DMS53 (cell line): ENCODE measurements at places on chromosomes 5 and 9.

DNA sequence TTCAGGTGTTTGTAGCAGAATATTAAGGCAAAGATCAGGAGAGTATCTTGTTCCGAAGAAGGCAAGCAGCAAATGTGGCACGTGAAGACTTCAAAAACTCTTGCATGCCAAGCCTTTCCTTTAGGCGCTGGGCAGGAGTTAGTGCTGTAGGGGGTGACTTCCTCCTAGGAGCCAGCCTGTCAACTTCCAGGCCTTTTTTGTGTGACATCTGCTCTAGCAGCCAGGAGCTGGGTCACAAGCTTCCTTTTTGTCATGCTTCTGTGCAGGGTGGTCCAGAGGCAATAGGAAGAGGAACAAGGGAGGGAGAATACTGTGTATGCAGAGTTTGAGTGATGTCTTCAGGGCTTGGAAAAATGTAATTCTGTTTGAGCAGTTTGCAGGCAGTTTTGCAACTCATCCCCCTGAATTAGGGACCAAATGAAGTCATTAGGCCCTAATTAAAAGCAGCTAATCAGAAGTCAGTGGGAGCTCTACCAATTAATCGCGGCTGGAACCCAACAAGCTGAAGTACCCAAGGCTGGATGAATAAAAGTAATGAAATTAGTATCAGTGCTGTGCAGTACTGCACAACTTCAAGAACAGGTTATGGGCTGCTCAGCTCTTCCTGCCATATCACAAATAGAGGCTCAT lies 53.5 kb downstream of the TLR4 start:
- DNase-seq: peak; percentile 6

DNA sequence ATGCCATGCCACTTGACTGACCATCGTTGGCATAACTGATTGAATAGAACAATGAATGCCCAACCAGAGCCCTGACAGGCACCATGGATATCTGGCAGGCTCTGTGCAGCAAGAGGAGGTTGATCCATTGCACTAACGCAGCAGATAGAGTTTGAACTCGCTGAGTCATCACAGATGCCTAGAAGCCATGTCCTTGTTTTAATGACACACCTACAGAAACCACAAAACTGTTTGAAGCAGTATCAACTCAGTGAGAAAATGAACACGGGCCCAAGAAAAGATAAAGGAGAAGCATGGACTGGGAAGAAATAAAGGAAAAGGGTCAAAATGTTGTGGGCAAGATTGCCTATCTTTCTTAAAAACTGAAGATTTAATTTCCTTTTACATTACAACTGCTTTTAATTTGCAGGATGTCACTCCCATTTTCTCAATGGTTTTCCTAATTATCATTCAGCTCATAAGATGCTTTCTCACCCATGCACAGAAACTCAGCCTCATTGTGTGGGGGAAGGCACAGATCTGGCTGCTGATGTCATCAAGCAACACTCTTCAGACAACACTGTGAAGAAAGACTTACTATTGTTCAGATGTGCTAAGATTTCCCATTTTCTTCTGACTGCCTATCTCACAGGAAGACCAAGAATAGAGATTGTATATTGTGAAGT lies 129.0 kb downstream of the PIK3R1 start:
- DNase-seq: peak; percentile 61

DNA sequence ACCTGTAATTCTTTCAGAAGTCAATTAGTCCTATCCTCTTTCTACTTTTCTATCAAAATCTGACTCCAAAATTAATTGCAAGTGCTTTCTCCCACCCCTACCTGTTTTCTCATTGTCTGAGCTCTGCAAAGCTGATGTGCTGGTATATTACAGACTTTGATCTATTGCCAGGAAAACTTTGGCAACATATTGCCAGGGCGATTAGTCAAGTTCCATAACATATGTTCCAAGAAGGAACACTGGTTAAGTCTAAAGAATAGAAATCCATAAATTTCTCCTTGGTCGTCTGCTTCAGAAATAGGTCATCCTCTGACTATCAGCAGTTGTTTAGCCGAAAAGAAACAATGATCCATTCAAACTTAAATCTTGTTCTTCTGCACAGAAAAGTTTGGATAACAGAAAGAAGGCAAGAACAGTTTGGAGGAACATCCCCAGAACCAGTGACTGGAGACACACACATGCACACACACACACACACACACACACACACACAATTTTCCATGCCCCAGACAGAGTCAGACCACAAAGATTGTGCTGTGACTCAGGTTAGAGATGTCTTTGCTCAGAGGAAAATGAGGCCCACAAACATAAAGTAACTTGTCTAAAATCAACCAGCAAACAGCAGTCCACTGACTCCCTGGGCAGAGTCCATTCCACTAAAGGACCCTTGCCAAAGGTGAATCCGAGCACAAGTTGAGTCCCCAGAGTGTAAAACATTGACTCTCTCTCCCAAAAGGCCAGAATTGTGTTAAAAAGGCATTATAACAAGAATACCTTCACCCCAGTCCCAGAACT lies 202.1 kb downstream of the DEPDC1B start:
- no peak for DNase-seq

- peak; percentile 0 for DNase-seq
These were observed 404.1 kb downstream of the PTPRD start for GRCh38 chr9:10208691-10209069.

DNA sequence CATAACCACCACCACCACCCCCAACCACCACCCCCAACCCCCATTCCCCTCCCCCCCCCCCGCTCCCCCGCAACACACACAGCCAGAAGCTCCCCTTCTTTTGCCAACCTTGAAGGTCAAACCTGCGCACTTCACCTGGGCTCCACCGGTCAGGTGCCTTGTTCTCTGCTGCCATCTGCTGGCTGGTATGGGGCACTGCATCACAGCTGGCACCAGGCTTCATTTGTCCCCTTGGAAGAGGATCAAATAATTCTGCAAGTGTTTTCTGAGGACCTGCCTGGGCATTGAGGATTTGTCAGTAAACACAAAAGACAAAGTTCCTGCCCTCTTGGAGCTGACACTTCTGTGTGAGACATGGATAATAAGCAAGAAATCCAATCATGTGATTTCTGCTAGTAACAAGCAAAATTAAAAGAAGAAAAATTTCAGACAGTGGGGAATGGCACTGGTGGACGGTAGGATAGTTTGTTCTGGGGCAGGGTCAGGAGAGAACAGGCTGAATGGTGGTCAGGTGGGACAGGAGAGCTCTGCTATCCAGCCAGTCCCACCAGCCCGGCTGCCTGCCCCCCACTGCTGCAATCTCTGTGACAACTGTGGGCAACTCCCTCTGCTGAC lies 55.6 kb upstream of the LMX1B start:
- DNase-seq: peak; percentile 74

- DNase-seq: peak; percentile 32
These were observed 5.1 kb downstream of the GDNF start for GRCh38 chr5:37834542-37835379.

- DNase-seq: no peak
These were observed 4.9 kb upstream of the NR5A1 start for GRCh38 chr9:124511891-124512805.

DNA sequence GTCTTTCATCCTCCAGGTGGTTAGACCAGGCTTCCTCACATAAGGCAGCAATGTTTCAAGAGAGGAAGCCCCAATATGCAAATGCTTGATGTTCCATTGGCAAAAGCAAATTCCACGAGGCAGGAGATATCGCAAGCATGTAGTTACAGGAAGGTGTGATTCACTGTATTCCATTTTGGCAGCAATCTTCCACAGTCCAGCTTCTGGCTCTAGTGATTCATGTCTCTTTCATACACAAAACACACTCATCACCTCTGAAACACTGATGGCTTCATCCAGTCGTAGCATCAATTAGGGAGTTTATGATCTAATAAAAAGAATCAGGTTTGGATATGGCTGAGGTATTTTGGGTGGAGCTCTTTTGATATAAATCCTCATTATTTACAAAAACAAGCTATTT lies 552.2 kb upstream of the RIOK2 start:
- DNase-seq: no peak
